ENCODE measurements at places on chromosomes 11 and 22.

DNA sequence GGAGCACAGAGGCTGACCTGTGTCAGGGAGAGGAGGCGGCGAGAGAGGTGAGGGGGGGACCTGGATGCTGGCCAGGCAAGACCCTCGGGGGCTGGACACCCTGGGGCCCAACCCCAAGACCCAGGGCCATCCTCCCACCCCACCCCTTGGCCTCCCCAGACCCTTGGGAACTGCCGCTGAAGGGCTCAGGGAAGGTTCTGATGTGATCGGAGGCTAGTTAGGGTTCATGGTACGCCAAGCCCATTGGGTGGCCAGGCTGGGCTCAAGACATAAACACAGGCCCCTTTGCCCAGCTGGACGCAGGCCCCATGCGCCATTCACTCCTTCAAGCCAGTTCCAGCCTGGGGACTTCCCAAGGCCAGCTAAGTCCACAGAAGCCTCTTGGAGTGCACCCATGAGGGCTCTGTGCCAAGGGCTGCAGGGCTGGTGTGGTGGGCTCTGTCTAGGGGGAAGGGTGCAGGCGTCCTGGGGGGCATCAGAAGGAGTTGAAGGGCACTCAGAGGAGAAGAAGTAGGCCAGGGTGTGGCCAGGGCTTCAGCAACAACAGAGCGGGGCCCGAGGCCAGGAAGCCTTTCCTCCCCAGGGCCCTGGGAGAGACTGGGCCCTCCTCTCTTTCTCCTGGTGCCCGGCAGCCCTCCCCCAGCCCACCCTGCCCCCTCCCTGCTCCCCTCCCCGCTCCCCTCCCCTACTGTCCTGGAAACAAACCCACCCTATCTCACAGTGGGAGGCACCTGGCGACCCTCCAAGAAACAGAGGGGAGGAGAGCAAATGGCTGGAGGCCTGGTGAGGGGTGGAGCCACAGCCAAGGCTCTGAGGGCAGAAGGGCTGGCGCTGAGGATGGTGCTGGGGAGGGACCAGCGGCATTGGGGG lies 12.9 kb downstream of the TSPAN32 start:
- no peak for DNase-seq

DNA sequence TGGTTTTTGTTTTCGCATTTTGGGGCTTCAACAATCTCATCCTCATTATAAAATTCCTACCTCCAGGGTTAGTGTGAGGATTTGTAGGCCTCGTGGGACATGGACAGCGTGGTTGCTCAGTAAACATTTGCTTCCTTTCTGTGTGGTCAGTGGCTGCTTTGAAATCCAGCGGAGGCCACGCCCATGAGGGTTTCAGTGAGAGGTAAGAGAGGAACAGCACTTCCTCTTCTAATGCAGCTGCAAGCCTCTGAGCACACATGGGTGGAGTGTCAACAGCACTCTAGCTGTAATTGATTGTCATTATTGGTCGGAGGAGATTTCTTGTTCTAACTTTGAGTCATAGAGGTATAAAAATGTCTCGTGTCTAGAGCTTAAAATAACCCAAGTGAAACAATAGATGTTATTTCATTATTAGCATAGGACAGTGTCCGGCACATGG lies 6.0 kb upstream of the ARHGAP42 start:
- DNase-seq = no peak

DNA sequence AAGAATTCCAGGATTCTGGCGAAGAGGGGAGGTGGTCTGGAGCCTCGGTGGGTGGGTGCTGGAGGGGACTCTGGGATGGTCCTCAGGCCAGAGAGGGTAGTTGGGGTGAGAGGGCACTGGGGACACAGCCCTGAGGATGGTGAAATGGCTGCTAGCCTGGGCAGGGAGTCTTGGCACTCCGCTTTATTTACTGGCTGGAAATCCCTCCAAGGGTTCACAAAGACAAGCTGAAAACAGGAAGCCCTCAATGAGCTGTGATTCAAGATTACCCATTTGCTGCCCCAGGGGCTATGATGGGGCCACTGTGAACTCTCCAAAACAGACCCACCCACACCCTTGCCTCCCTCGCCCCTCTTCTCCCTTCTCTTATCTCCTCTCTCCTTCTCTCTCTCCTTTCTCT lies 71.9 kb downstream of the FBXO7 start:
- DNase-seq = no peak

GRCh38 chr11:22162756-22163155 lies 30.1 kb upstream of the ANO5 start:
- DNase-seq = no peak

GRCh38 chr11:7967097-7967496 lies 1.9 kb upstream of the NLRP10 start:
- no peak for DNase-seq

GRCh38 chr11:124867700-124868099 lies 2.5 kb downstream of the ROBO3 start:
- peak; percentile 27 for DNase-seq

DNA sequence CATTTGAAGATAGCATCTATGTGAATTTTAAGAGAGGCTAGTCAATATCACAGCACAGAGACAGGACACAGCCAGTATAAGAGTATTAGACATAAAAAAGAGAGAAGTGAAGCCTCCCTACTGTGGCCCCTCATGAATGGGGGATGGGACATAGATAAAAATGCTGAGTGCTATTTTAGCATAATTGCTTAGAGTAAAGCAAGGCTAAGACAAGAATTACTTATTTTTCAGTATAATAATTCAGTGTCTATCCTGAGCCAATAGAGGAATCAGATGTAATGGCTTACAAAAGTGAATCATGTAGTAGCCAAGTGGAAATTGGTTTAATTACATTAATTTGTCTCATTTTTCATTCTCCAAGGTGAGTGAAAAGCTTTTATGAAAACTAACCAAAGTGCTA lies 419.5 kb downstream of the NELL1 start:
- DNase-seq = no peak

DNA sequence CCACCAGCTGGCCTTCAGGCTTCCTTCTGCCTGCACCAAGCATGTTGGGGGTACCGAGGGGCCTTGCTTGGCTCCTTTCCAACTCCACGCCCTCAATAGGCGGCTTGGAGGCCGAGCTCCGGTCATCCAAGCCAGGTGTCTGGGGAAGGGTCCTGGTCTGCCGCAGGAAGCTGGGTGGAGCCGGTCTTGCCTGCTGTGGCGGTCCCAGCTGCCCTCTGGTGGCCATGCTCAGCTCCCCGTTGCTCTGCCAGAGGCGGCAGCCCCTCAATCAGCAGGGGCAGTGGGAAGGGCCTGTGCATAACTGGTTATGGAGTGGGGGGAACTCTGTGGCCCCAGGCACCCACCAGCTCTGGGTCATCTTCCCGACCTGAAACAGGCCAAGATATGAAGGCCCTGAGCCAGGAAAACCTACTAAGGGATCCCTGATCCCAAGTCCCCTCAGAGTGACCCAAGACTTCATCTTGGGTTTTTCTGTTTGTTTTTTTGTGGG lies 3.2 kb downstream of the ARVCF start:
- peak; percentile 10 for DNase-seq

GRCh38 chr22:33779243-33779642 lies 141.0 kb downstream of the LARGE1 start:
- no peak for DNase-seq

GRCh38 chr11:128374026-128374425 lies 213.3 kb downstream of the ETS1 start:
- DNase-seq = no peak

- DNase-seq = no peak
Observed at GRCh38 chr11:116189408-116190170, 583.2 kb downstream of the BUD13 start.

- no peak for DNase-seq
Observed at GRCh38 chr11:111387363-111387762, 8.3 kb upstream of the POU2AF1 start.

GRCh38 chr11:31106968-31107576 lies 262.5 kb downstream of the DCDC1 start:
- DNase-seq = peak; percentile 47

- DNase-seq = peak; percentile 53
Observed at GRCh38 chr11:2301631-2302305, at the start of the genes C11orf21 and TSPAN32. C11orf21 (minus strand) TSS chr11:2301918; CDS start chr11:2301808, 110 bp downstream. TSPAN32 (plus strand) TSS chr11:2302013; CDS start chr11:2302150, 137 bp downstream.

DNA sequence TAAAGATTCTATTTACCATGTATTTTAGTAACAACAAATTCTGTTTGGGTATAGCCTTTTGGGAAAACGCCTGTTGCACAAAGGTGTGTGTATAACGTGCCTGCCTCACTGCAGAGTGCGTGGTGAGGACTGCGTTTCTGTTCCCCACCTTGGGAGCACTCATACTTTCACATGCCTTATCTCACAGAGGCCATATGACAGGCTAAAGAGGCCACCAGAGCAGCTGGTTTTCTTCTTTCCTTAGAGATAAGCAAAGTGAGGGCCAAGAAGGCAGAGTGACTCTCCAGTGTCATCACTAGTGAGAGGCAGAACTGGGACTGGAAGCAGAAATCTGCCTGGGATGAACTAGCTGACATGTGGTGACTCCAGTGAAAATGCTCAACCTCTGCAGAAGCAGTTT lies 369.2 kb upstream of the NARS2 start:
- no peak for DNase-seq

- no peak for DNase-seq
Observed at GRCh38 chr11:83663988-83664387, 377.8 kb upstream of the CCDC90B start.

- peak; percentile 57 for DNase-seq
Observed at GRCh38 chr11:47186700-47187695, 764 bp upstream of the PACSIN3 start.

GRCh38 chr11:70159627-70160570 lies 43.2 kb upstream of the FADD start:
- no peak for DNase-seq

GRCh38 chr11:18046116-18046777 lies at the start of gene TPH1:
TPH1 (minus strand) TSS chr11:18046269; CDS start chr11:18040762, 5,507 bp downstream.
- peak; percentile 2 for DNase-seq

- DNase-seq = no peak
Observed at GRCh38 chr11:74826901-74827300, 78.3 kb downstream of the RNF169 start.

- DNase-seq = no peak
Observed at GRCh38 chr11:126496576-126497337, 141.3 kb downstream of the ST3GAL4 start.

DNA sequence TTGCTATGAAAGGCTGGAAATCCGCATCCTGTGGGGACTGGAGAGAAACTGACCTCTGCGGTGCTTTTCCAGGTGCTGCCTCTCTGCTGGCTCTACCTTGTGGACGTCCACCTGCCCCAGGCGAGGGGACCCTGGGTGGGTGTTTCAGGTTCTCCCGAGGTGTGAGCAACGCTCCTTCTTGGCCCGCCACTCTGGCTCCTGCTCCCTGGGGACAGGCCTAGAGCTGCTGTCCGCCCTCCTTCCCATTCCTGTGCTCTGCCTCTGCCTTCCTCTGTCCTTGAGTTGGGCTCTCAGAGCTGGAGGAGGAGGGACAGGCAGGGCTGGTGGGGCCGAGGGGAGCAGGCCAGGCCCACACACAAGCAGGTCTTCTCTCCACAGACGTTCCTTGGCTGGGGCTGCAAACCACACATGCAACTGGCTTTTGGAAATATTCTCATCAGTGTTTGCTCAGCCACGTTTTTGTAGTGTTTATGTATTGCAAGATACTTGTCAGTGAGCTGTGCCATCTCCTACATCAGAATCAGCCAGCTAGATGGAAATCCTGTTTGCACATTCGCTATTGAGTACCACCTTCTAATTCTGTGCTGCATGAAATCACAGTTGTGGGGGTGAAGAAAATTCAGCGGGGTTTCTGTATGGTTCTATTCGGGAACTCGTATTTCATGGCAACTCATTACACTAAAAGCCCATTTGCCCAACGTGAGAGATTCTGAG lies 1115.0 kb downstream of the BRD1 start:
- DNase-seq = no peak

DNA sequence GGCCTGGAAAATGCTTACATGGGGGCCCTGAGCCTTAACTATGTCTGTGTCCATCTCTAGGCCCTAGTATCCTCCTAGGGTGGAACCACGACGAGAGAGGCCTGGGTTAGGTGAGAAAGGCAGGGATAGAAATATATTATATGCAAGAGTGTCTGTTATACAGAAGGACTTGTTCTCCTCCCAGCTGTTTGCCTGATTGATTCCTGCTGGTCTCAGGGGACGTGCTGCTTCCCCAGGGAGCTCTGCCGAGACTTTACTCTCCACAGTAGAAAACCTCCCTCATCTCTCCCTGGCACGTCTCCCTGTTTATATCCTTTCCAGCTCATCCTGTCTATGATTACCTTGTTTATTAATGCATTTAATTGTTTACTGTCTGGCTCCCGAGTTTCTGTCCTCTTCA lies 132.6 kb downstream of the MIAT start:
- DNase-seq = no peak

DNA sequence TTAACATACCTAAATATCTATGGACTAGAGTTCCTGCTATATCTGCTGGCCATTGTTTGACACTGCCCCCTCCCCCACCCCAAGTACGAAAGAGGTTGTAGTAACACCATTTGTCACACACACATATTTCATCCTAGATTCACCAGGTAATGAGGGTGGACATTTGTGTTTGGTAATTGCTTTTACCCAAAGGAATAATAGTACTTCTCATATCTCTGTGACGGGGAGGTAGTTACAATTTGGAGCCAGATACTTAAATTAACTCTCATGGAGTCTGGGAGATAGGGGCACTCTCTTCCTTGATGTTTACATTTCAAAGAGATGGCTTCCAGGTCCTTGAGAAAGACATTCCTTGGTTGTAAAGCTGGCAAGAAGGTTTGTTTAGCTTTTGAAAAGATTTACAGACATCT lies 38.7 kb downstream of the REXO2 start:
- no peak for DNase-seq

DNA sequence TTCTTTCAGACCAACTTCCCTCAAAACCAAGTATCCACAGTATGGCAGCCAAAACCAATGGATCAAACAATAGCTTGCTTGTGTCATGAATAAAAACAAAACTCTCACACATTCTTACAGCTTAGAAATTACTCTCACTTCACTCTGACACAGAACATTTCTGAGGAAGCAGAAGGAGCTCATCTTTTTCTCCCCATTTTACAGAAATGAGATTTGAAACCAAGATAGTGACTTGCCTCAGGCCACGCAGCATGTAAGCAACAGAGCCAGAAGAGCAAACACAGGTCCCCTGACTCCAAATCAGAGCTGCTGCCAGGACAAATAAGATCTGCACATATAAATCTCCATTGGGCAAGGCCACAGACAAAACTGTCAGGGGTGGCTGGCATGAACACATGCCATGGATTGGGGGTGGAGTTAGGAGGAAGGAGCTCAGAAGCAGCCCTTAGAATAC lies 64.8 kb downstream of the RAB30 start:
- peak; percentile 40 for DNase-seq

- no peak for DNase-seq
Observed at GRCh38 chr11:893008-893654, 17.5 kb downstream of the CHID1 start.

DNA sequence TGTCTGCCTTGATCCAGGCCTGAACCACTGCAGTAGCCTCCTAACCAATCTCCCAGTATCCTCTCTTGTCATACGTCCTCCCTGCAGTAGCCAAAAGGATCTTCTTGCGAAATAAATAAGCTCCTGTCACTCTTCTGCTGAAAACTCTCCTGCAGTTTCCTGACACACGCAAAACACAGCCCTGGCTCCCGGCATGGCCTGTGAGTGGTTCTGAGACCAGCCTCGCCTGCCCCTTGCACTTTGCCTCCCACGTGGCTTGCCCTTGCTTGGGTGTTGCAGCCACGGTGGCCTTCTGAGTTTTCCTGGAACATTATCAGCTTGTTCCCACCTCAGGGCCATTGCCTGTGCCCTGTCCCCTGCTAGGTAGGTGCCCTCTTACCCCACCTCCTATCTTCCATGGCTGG lies 7.2 kb downstream of the ZC3H7B start:
- no peak for DNase-seq

DNA sequence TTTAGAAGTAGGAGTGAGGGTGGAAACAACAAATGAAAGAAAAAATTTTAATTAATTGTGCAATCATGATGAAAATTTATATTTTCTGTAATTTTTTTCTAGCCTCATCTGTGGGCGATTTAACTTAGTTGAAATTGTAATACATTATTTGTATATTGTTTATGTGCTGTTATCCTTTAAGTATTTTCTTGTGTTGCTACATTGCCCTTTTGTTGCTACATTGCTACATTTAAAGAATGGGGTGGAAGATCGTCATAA lies 106.2 kb upstream of the OR4B1 start:
- no peak for DNase-seq

Measured in stimulated activated CD4-positive, alpha-beta T cell treated with anti-CD3 and anti-CD28 coated beads, Interleukin-1b, Interleukin-23, amount 100 ng/mL, for 48 hours (primary cell).